ENCODE measurements at places on chromosomes 2 and 18. TPM values are rescaled to one million over a fixed set of nuclear protein-coding genes. Genes with fewer than 3 reads are reported as not detected.

Gene HTR2B
- 0.72 TPM for total RNA-seq

Gene VSNL1
- total RNA-seq = 0.28 TPM

Gene CRYBA2
- not detected for total RNA-seq

Gene FZD7
- total RNA-seq = 62.4 TPM
